ENCODE measurements at places on chromosomes 5 and 9.

DNA sequence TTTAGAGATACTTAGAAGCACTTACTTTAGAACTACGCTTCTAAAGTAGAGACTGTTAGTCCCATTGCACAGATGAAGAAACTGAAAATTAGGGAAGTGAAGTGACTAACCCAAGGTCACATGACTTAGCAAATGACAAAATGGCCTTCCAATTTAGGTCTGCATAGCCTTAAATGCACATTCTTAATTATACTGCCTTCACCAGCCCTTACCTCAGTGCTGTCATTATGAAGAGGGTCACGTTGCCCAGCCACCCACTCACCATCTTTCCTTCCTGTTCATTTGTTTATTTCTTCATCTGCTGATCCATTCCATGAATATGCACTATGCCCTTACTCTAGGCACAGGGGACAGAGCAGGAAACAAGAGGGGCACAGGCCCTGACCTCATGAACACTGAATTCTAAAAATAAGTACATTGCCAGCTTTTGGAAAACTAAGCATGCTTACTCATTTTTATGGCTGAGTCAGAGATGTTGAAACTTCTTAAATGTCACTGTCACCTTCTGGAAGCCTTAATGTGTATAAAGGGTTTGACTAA lies 8.6 kb downstream of the HAVCR2 start:
- DNase-seq = no peak

- DNase-seq = no peak
Measured at GRCh38 chr5:74320526-74320925, 320.0 kb downstream of the ENC1 start.

GRCh38 chr9:95903398-95903797 lies 27.9 kb downstream of the ERCC6L2 start:
- DNase-seq = no peak

DNA sequence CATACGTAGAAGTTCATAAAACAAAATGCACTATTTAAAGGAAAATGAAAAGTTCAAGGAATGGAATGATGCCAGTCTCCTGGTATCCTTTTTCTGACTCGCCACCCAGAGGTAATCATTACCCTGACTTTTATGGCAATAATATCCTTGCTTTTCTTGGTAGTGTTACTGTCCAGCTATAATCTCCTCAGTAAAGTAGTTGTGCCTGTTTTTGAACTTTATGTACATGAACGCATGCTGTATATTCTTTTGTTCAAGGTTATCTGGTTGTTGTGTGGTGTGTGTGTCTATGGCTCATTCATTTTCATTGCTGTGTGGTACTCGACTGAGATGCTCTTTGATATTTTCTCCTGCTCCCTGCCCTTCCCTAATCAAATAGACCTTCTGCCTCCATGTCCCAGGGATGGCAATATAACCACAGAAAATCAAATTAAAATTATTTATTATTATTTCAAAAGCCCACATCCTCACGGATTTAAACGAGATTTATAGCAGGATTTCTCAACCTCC lies 29.2 kb upstream of the FBP1 start:
- no peak for DNase-seq

GRCh38 chr5:145683431-145683830 lies 151.7 kb downstream of the PRELID2 start:
- DNase-seq = no peak

- DNase-seq = no peak
Measured at GRCh38 chr5:148827723-148828122, 1.3 kb downstream of the ADRB2 start.

DNA sequence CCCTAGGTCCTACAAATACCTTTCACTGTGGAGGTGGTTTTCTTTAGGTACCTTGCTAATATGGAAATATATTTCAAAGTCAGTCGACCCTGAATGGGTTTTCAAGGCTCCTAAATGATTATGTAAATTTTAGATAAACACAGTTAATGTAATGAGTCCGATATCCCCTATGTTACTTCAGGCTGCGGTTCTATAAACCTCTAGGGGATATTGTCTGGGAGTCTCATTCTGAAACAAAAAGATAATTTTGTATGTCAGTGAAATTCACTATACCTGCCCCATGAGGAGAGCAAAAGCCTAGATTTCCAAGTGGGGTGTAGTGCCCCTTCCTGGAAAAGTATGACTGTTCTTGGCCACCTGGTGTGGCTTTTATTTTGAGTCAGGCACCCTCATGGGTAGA lies 377.3 kb downstream of the ICE1 start:
- no peak for DNase-seq

DNA sequence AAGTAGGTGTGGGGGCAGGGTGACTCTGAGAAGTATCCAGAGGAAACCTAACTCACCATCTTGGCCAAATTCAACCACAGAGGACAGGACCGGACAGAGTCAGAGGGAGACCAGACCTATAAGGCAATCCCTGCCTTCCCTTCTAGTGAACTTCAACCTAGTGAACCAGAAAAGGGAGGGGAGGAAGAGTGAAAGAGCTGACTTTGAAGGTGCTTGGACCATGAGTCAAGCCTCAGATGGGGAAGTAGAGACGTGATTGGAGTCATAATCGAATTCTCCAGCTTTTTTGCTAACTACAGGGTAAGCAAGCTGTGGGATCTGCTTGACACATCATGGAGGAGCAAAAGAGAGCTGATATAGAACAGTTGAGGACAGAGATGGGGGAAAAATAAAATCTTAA lies 18.8 kb upstream of the KIF2A start:
- DNase-seq = no peak

DNA sequence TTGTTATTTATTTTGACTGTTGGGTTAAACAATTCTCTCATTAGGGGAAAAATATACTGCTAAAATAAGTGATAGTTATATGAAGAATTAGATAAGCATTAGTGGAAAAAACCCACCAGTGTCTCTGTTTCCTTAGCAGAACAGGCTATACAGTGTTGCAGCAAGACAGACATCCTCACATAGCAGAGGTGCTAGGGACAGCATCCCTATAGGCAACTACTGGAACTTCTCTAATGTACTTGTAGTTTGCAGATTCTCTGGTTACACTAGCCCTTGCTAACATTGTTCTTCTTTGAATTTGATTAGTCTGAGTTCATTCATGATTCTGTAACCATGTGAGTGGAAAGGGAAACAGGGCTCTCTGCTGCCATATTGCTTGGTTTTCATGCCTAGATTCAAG lies 661.8 kb upstream of the RGMB start:
- no peak for DNase-seq

GRCh38 chr9:134025606-134026541 lies 593 bp downstream of the BRD3OS start:
- peak; percentile 64 for DNase-seq

DNA sequence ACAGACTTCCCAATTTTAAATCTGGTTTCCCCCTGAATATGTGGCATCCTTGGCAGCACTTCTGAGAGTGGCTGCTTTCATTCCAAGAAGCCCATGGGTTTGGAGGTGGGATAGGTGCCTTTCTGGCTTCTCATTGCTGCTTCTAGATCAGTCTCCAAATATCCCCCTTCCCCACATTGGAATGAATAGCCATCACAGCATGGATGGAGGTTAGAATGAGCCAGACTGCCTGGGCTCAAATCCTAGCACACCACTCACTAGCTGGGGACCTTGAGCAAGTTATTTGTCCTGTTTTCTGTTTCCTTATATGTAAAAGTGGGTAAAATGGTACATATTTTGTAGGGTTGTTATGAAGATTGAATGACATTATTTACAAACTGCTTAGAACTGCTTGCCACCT lies 13.8 kb upstream of the IL13 start:
- DNase-seq = no peak

GRCh38 chr5:119343766-119344165 lies 12.1 kb upstream of the TNFAIP8 start:
- peak; percentile 64 for DNase-seq

DNA sequence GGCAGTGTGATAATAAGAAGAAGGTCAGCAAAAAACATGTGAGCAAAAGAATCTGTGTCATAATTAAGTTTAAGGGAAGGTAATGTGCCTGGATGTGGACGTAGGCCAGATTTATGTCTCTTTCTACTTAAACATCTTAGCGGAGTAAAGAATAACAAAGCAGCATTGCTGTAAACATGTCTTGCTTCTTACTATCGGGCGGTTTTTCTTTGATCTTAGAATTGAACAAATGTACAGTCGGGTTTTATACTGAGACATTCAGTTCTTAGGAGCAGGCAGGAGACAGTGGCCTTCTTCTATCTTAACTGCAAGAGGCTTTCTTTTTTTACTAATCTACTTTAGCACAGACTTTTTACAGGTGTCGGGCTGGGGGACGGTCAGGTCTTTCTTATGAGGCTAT lies 40.4 kb upstream of the FLT4 start:
- DNase-seq = peak; percentile 9

DNA sequence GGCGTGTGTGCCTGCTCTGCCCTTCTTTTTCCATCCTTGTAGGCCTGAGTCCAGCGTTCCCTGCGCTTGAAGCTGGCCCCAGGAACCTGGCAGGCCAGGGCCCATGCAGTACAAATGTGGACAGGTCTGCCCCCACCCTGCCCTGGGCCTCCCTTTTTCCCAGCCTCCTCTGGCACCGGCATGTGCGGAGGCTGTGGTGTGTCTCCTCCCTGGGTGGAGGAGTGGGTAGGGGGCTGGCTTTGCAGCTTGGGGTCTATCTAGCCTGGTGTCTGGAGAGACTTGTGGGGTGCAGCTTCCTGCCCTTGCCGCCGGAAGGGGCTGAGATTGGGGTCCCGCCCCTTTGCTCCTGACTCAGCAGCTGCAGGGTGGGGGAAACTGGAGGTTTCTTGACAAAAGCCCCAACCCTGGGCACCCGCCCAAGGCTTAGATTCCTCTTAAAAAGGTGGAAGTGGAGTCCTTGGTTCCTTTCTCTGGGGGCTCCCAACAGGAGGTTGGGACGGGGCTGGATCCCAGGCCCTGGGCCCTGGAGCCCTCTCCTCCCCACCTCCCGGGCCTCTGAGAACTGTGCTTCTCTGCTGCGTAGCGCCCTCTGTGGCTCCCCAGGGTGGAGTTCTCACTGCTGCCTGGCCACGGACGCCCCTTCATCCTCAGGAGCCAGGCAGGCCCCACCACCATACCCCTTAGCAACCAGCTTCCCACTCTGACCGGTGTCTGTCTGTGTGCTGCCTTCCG lies 18.0 kb downstream of the RXRA start:
- peak; percentile 53 for DNase-seq

DNA sequence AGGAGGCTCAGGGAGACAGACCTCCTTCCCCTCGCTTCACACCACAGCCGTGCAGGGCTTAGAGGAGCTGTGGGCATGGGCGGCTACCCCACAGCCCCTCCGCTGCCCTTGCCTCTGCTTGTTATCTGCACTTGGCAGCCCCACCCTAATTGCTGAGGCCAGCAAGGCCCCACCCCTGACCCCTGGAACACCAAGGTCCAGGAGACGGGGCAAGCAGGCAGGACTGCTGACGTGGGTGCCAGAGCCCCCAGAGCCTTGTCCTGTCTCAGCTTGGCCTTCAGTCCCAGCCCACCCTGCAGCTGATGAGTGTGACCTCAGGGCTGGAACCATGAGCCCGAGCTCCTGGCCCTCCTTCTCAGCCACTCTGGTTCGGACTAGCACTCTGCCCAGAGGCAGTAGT lies 29.1 kb upstream of the NEURL1B start:
- DNase-seq = no peak

DNA sequence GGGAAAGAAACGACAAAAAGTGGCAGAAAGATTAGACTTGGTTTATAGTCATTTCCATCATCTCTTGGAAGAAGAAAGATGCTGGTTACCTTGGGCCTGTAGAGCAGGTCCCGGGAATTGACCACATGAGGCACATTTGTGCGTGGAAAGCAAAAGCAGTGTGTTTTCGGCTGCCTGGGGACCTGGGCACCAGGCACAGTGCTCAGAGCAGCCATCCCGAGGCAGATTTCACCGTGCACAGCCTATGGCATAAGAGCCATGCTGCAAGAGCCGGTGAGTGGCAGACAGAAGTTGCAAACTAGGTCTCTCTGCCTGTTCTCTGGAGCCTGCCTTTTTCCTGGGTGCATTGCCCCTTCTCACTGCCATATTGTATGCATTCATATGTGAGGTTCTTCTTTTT lies 77.0 kb downstream of the ICE1 start:
- no peak for DNase-seq

DNA sequence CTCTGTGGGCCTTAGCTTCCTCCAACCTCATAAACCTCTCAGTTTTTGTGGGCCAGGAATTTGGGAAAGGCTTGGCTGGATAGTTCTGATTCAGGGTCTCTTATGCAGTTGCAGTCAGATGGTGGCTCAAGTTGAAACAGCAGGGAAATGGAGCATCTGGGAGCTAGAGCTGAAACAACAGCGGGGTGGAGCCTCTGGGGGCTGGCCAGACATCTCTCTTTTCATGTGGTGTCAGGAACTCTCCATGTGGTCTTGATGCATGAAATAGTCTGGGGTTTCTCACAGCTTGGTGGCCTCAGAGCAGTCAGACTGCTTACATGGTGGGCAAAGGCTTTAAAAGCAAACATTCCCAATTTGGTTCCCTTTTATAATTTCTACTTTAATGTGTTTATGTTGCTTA lies 13.5 kb downstream of the ZNF346 start:
- no peak for DNase-seq

DNA sequence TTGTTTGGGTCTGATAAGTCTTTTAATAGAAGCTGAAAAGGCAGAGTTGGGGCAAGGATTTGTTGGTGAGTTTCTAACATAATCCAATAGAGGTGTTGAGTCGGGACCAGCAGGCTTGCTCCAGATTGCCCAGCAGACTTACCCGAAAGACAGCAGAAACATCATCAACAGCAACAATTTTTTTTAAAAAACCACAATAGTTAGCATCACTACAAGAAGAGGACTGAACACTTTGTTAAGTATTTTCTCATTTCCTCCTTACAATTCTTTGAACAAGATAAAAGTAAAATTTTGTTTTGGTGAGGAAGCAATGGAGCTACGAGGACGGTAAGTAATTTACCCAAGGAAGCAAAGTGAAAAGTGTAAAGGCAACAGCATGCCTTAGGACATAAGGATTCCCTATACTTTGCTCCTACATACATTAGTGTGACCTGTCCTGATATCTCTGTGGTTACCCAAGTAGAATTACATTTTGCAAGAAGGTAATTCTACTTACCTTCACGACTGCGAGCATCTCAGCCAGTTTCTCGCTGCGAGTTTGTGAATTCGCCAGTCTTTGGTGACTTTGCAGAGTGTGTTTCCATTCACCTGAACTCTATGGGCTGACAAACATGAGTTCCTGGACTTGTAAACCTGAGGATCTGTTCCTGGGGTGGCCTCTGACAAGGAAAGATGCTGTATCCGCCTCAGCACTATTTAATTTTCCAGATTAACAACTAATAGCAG lies 13.2 kb downstream of the ITK start:
- peak; percentile 66 for DNase-seq

DNA sequence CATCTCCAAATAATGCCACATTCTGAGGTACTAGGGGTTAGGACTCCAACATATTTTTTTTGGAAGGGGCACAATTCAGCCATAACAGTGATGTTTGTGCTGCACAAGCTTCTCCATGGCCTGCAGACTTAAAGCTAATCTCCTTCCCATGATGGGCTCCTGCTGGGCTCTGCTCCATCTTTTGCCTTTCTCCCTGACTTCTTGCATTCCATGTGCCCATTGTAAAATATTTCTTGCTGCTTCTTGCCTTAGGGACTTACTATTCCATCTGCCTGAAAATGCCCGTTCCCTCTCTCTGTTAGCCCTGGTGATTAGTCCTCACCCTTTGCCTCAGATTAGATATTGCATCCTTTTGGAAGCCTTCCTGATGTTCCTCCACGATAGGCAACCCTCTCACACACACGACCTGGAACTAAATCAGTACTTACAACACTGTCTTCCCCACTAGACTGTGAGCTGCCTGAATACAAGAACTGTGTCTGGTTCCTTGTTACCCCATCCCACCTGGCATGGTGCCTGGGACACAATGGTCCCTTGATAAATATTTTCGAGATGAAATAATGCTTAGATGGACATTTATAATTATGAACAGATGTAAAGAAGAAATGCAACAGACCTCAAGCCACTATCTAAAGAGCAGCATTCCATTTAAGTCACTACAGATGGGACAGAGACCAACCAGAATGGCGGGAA lies 33.5 kb downstream of the OR1J1 start:
- DNase-seq = no peak
